ENCODE measurements at places on chromosomes 2 and 18. TPM values are rescaled to one million over a fixed set of nuclear protein-coding genes. Genes with fewer than 3 reads are reported as not detected.

DNA sequence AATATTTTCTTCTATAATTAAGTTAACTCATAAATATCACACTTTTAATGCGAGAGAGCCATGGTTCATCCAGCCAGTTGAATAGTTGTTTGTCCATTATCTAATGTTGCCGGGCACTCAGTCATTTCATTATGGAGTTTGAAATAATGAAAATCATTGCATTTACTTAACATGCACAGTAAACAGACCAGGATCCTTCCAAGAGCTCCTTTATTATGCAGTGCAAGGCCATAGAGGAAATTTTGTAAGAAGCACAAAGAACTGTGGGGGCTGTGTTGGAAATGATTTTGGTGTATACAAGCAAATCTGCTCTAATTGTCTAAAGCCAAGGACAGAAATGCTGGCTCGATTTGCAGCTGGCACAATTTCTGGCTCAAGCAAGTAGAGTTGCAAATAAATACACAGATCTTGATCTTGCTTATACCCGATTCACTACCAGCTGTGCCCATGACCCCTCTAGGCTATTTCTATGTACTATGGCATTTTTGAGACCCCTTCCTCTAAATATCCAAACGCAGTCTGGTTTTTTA, 400.3 kb upstream of the HNRNPA3 start:
- no peak for DNase-seq

DNA sequence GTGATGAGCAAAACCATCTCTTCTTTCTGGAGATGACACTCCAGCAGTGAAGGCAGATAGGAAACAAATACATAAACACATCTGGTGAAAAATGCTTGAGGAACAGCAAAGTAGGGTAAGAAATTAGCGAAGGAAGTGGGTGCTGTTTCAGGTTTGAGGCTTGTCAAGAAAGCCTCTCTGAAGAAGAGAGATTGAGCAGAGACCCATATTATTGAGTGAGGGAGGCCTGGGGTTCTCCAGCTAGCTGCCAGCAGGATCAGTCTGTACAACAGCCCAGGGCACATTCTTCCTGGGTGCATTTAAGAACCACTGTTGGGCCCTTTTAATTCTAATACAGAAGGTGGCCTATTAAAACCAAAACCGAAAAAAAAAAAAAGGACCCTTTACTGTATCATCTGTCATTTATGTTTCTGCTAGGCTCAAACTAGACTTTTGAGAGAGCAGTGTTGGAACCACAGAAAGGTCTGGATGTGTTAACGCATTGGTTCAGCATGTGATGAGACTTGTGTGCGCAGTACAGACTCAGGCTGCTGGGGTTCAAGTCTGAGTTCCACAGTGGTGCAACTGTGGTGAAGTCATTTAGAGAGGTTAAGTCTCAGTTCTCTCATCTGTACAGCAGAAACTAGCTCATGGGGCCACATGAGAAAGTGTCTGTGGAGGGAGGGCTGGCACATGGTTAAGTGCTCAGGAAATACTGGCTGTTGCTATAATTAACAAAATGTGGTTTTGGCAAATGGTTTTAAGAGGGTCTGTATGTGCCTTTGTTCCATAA, 28.9 kb downstream of the MGAT5 start:
- DNase-seq, result no peak

- no peak for DNase-seq
Measured at GRCh38 chr2:121539750-121540469, 9.2 kb downstream of the RNU4ATAC start.

GRCh38 chr2:66390152-66390551, 44.8 kb upstream of the MEIS1 start:
- DNase-seq, result no peak

DNA sequence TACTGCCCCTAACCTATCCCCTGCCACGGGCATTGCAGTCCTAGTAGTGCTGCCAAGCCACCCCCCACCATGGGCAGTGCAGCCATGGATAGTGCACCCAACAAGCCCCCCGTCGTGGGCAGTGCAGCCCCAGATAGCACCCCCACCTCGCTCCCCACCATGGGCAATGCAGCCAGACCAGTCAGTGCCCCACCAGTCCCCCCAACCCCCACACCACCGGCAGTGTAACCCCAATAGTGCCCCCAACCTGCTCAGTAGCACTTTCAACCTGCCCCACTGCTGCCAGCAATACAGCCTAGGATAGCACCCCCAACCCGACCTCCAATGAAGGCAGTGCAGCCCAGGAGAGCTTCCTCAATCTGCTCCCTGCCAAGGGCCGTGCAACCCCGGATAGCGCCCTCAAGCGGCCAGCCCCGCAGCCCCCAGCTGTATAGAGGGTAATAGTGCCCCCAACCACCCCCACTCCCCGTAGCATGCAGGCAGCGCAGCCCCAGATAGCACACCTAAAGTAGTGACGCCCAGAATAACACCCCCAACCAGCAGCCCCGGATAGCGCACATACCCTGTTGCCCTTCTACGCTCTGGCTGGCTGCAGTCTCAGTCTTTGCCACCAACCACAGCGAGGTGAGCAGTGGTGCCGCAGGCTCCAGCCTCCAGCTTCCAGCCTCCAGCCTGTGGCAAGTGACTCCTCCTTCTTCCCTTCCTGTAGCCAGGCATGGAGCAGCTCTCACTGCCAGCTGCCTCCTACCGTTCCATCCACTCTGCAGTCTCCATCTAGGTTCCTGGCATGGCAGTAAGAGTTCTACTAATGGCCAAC, 45.4 kb upstream of the ANKRD62 start:
- peak; percentile 79 for DNase-seq

GRCh38 chr2:898319-898718, 52.3 kb upstream of the SNTG2 start:
- peak; percentile 56 for DNase-seq

- DNase-seq, result no peak
Measured at GRCh38 chr2:150607390-150607811, 119.9 kb upstream of the RND3 start.

DNA sequence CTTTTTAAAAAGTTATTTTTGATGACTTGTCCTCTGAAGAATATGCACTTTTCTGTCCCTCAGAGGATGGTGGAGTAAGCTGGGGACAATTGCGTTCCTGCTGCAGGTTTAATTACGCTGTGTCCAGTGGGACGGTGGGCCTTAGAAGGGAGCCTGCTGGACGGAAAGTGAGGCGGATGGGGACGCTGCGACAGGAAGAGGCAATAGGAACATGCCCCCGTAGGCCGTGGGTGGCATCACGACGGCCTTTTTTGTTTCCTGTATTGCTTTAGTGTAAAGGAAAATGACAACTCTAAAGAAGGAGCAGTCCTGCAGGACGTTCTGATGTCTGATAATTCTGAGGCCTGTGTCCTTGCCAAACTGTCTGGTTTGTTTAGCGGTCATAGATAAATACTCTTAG, 121.6 kb downstream of the NFATC1 start:
- DNase-seq, result peak; percentile 68

DNA sequence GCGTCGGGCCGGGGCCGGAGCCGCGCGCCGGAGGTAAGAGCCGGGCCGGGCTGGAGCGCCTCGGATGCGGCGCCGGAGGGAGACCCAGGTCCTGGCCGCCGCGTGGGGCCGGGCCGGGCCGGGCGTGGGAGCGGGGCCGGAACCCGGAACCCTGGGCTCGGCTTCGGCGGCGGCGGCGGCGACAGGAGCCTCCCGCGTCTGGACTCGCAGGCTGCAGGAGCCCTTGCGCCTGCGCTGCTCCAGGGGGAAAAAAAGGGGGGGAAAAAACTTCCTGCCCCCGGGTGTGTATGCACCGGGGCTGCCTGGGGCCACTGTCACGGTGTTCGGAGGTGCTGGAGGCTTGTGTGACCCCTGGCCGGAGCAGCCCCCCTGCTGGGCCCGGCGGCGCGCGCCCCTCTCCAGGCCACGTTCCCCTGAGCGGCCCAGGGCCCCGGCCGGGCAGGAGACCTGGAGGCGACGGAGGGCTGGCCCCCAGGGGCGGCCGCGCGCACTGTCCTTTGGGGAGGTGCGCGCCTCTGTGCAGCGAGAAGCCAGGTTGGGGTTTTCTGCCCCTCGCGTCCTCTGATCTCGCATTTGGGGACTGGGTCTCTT, 864 bp downstream of the KLHL29 start:
- no peak for DNase-seq

DNA sequence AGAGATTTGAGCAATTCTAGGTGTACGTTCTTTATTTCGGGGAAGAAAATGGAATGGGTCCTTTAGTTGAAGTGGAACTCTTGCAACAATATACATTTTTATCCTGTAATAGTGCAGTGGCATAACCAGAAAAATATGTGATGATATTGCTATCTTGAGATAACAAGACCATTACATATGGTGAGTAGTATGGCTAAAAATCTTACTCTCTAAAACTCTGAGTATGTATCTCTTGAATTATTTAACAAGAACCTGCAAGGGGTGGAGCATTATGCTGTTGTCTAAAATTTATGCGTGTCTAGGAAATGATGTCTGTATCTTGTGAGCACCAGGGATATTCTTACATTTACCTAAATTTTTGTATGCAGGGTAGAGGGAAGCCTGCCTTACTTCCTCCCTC, 68.4 kb upstream of the SLC4A10 start:
- DNase-seq, result no peak

GRCh38 chr18:47683774-47684173, 246.7 kb downstream of the SMAD2 start:
- DNase-seq, result no peak

The TGFA gene
- not detected for total RNA-seq

The SCN7A gene
- total RNA-seq, result not detected

The LIMS2 gene
- 51.0 TPM for total RNA-seq

The SLC5A7 gene
- not detected for total RNA-seq

The AQP4 gene
- not detected for total RNA-seq

The ACOXL gene
- not detected for total RNA-seq

The ANTXR1 gene
- total RNA-seq, result 144 TPM

The STEAP3 gene
- 22.7 TPM for total RNA-seq

The RGPD4 gene
- total RNA-seq, result 0.18 TPM

The ERFE gene
- 1.0 TPM for total RNA-seq
